Thymus (tissue), 14 donors: ENCODE measurements at places on chromosomes 12 and 14.

GRCh38 chr14:59069163-59069854, 119.2 kb upstream of the DAAM1 start:
- no peak for DNase-seq
- H3K4me1 ChIP-seq = no peaks in the 10 kb centered on the region
- H3K27ac ChIP-seq = no peak overlapping the region
- no peaks in the 10 kb centered on the region for H3K27me3 ChIP-seq
- no peak overlapping the region for H3K4me3 ChIP-seq

GRCh38 chr14:20328705-20329104, 4.4 kb downstream of the CCNB1IP1 start:
- no peak overlapping the region for H3K27ac ChIP-seq
- H3K36me3 ChIP-seq = peaks cover 3% of the 10 kb centered on the region
- no peak for DNase-seq

- no peak overlapping the region for H3K27ac ChIP-seq
- H3K36me3 ChIP-seq = peaks cover 46% of the 10 kb centered on the region
- no peak overlapping the region for H3K4me3 ChIP-seq
- no peaks in the 10 kb centered on the region for H3K4me1 ChIP-seq
- no peak for DNase-seq
Observed at GRCh38 chr12:131981388-131981787, 31.6 kb downstream of the EP400 start.

DNA sequence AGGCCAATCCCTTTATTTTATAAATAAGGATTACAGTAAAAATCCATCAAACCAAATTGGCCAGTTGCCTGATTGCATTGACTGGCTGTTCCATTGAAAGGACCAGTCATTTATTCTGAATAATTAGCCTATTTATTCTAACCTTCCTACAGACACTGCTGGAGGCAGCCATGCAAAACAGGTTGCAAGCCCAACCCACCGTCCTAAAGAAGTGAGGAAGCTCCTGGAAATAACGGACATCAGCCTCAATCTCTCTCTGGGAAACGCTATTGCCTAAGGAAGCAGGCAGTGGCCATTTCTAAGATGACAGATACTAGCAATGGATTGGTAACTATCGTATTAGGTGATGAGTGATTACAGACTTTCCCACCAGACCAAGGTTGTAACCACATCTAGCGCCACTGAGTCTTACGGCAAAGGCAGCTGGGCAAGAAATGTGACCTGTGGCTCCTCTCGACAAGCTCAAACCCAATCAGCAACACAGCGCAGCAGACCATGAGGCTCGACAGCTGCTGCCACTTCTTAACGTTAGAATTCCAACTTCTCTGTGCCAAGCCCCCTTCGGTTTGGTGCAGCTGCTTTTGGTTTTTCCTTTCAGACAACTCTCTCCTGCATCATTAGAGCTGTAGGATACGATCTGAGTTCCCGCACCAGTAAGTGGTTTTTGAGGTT, 134.2 kb downstream of the KCNK10 start:
- no peaks in the 10 kb centered on the region for H3K27me3 ChIP-seq
- H3K27ac ChIP-seq = no peak overlapping the region
- H3K36me3 ChIP-seq = no peaks in the 10 kb centered on the region
- no peak for DNase-seq
- no peak overlapping the region for H3K4me3 ChIP-seq
- H3K4me1 ChIP-seq = no peaks in the 10 kb centered on the region

DNA sequence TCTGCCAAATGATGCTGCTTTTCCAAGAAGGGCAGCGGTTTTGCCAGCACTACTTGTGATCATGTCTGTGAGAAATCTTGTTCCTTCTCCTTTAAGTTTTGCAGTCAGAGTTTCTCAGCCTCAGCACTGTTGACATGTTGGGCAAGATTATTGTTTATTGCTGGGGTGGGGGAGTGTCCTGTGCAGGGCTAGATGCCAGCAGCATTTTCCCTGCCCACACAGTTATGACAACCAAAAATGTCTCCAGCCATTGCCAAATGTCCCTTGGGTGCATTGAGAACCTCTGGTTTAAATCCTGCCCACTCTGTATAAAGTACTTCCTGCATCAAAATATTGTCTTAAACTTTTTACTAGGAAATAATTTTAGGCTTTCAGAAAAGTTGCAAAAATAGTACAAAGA, 20.0 kb downstream of the TMEM132C start:
- no peak overlapping the region for H3K27ac ChIP-seq
- no peaks in the 10 kb centered on the region for H3K36me3 ChIP-seq
- no peaks in the 10 kb centered on the region for H3K27me3 ChIP-seq
- H3K4me3 ChIP-seq = no peak overlapping the region
- no peak for DNase-seq

DNA sequence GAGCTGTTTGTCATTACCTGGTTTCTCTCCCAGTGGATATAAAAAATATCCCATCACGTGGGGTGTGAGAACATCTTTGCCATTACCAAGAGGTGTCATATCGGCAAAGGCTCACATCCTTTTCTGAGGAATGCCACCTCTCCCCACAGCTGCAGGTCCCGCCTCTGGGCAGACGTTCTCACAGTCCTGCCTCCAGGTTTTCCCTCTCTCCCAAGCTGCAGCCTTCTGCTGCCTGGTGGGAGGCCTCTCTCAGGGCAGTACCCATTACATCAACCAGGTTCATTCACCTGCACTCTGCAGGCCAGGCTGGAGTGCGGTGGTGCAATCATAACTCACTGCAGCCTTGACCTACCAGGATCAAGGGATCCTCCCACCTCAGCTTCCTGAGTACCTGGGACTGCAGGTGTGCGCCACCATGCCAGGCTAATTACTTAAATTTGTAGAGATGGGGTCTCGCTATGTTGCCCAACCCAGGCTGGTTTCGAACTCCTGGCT, 15.0 kb upstream of the TMEM119 start:
- DNase-seq = no peak
- H3K36me3 ChIP-seq = no peaks in the 10 kb centered on the region
- no peak overlapping the region for H3K4me3 ChIP-seq
- H3K27ac ChIP-seq = no peak overlapping the region

GRCh38 chr12:109387425-109388166, 39.9 kb downstream of the MYO1H start:
- H3K4me3 ChIP-seq = no peak overlapping the region
- H3K27ac ChIP-seq = no peak overlapping the region
- H3K36me3 ChIP-seq = no peaks in the 10 kb centered on the region
- no peaks in the 10 kb centered on the region for H3K27me3 ChIP-seq
- no peaks in the 10 kb centered on the region for H3K4me1 ChIP-seq

GRCh38 chr12:108914121-108914531, 34.2 kb downstream of the DAO start:
- no peak overlapping the region for H3K27ac ChIP-seq
- no peak overlapping the region for H3K4me3 ChIP-seq
- DNase-seq = no peak
- no peaks in the 10 kb centered on the region for H3K27me3 ChIP-seq
- no peaks in the 10 kb centered on the region for H3K36me3 ChIP-seq
- H3K4me1 ChIP-seq = no peaks in the 10 kb centered on the region

- H3K36me3 ChIP-seq = no peaks in the 10 kb centered on the region
- H3K27ac ChIP-seq = no peak overlapping the region
- no peaks in the 10 kb centered on the region for H3K27me3 ChIP-seq
- no peak overlapping the region for H3K4me3 ChIP-seq
Observed at GRCh38 chr12:102652645-102653313, 172.4 kb upstream of the IGF1 start.

DNA sequence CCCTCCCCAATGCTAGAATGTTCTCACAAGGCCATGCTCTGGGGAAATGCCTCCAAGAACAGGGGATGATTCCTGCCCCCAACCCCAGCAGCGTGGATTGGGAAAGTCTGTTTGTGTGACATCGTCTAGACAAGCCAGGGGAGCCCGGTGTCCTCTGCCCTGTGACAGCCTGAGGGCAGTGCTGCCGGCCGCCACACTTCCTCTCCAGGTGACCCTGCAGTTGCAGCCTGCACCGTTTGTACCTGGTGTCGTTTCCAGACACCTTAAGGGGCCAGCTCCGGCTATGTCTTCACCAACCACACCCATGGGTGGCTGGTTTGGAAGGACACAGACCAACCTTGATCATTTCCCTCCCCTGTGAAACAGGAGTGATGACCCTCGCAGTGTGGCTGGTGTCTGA, 372.6 kb downstream of the BCL11B start:
- H3K4me3 ChIP-seq = no peak overlapping the region
- H3K36me3 ChIP-seq = no peaks in the 10 kb centered on the region
- H3K27ac ChIP-seq = no peak overlapping the region
- H3K27me3 ChIP-seq = no peaks in the 10 kb centered on the region

DNA sequence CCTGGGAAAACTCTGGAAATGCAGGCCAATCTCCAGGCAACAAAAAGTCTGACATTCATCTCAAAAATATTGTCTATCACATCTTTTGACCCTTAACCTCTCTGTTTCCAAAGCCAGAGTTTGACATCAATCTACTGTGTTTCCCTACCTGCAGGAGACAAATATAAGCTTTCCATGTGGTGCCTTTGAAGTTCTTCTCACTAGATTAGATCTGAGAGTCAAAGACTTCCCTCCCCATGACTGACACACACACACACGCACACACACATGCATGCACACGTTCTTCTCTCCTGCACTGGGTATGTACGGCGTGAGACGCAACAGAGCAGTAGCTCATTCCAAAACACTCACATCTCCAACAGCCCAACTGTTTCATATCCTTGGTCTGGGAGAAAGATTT, 8.1 kb upstream of the ITPR2 start:
- peak; percentile 87 for DNase-seq
- no peak overlapping the region for H3K4me3 ChIP-seq
- no peaks in the 10 kb centered on the region for H3K36me3 ChIP-seq
- H3K27me3 ChIP-seq = no peaks in the 10 kb centered on the region
- H3K27ac ChIP-seq = no peak overlapping the region

GRCh38 chr12:11639454-11639853, 10.0 kb upstream of the ETV6 start:
- H3K4me3 ChIP-seq = no peak overlapping the region
- H3K36me3 ChIP-seq = no peaks in the 10 kb centered on the region
- no peaks in the 10 kb centered on the region for H3K27me3 ChIP-seq
- no peak overlapping the region for H3K27ac ChIP-seq
- DNase-seq = no peak
- no peaks in the 10 kb centered on the region for H3K4me1 ChIP-seq

GRCh38 chr12:62319058-62319457, 58.9 kb downstream of the USP15 start:
- no peaks in the 10 kb centered on the region for H3K4me1 ChIP-seq
- H3K36me3 ChIP-seq = peaks cover 11% of the 10 kb centered on the region
- no peaks in the 10 kb centered on the region for H3K27me3 ChIP-seq
- no peak overlapping the region for H3K27ac ChIP-seq
- H3K4me3 ChIP-seq = no peak overlapping the region

GRCh38 chr12:66288121-66288520, 14.2 kb upstream of the HELB start:
- DNase-seq = peak; percentile 66
- H3K27me3 ChIP-seq = no peaks in the 10 kb centered on the region
- H3K4me1 ChIP-seq = peaks cover 45% of the 10 kb centered on the region
- H3K27ac ChIP-seq = peak overlapping the region; percentile 75
- H3K4me3 ChIP-seq = no peak overlapping the region
- peaks cover 3% of the 10 kb centered on the region for H3K36me3 ChIP-seq

DNA sequence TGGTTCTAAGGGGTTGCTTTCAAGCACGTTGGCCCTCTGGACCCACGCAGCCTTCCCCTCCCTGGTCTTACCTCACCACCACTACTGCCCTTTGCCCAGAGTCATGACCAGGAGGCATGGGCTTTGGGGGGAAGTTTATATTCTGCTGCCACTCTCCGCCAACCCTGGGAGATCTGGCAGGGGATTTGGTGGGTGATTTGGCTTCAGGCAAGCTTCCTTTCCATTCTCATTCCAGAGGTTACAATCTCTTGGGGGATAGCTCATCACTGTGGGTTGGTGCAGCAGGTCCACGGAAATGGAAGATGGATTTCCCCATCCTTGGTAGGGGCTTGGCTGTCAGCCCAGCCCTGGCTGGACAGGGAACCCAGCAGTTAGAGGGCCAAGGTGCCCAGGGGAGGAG, 6.3 kb downstream of the PAH start:
- H3K4me1 ChIP-seq = no peaks in the 10 kb centered on the region
- H3K36me3 ChIP-seq = no peaks in the 10 kb centered on the region
- H3K4me3 ChIP-seq = no peak overlapping the region
- H3K27me3 ChIP-seq = no peaks in the 10 kb centered on the region

DNA sequence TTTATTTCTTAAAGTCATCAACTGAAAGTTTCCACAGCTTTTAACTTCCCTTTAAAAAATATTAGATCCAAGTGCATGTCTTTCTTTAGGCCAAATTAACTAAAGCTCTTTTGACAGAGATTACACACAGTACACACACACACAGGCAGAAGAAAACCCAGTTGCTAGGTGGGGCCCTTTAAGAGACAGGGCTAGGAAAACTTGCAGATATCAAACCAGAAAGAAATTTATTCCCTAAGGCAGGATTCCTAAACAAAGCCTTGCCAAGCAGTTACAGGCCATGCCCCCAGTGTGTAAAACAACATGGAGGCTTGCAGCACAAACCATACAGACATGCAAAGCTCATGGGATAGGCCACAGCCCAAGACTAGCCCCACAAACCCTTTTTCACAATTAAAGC, 123.4 kb downstream of the FSCB start:
- H3K27ac ChIP-seq = no peak overlapping the region
- no peak for DNase-seq
- H3K27me3 ChIP-seq = no peaks in the 10 kb centered on the region
- no peaks in the 10 kb centered on the region for H3K36me3 ChIP-seq
- no peak overlapping the region for H3K4me3 ChIP-seq

- no peak overlapping the region for H3K27ac ChIP-seq
- H3K4me1 ChIP-seq = no peaks in the 10 kb centered on the region
- no peak for DNase-seq
- no peak overlapping the region for H3K4me3 ChIP-seq
- H3K36me3 ChIP-seq = peaks cover 2% of the 10 kb centered on the region
Observed at GRCh38 chr14:35855876-35856481, 29.8 kb downstream of the BRMS1L start.

DNA sequence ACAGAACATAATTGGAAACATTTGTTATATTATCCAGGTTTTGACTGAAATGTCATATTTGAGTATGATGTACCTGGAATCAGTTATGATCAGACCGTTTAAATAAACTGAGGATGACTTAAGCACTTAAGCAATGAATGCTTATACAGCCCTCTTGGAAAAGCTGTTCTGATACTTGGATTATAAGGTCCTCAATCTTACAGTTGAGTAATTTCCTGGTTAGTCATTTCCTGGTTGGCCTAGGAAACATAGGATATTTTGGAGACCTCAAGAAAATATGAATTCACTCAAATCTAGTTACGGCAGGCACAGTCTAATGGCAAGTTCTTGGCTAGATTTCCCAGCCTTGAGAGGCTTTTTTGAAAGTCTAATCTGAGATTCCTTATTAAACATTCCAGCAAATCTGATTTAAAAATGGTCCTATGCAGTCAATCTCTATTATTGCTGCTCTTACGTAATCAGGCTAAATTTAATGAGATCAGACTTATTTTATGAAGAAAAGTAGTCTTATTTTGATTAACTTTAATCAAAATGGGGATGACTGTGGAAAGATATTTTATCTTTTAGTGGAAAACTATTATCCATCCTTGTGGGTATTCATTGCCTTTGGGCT, 447.2 kb downstream of the SNAPC1 start:
- H3K36me3 ChIP-seq = no peaks in the 10 kb centered on the region
- no peaks in the 10 kb centered on the region for H3K4me1 ChIP-seq
- H3K27ac ChIP-seq = no peak overlapping the region
- DNase-seq = no peak
- no peak overlapping the region for H3K4me3 ChIP-seq
- H3K27me3 ChIP-seq = no peaks in the 10 kb centered on the region
